ENCODE measurements at places on chromosomes 5 and 9.

DNA sequence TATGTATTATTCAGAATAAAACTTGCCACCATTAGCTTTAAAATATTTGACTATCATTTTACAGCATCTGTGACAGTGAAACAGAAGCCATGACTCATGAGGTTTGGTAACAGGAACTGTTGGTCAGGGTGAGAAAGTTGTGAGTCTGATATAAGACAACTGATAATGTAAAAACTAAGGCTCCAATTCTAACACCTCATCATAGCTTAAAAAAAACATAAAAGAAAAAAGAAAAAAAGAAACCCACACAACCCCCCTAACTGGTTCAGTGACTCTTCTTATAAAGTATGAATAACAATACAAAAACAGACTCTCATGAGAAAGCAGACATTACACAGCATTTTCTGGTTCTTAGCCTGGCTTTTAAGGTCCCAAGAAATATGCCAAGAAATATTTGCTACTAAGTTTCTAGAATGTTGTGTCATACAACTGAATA lies 85.8 kb downstream of the MRPS27 start:
- no peak for DNase-seq

DNA sequence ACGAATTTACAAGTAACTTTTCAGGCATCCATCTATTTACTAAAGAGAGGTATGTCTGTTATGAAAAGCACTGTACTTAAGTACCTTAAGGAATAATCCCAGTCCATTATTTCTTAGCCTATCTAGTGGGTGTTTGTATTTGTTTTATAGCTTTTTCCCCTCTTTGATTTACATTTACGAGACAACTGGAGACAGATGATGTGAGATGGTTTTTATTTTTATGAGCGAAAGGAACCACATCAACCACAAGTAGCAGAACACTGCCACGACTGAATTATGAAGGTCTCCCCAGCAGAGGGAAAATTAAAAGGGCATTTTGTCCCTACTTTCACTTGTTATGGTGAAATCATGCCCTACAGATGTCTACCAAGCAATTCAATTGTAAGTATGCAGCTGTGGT lies 357.8 kb downstream of the NFIB start:
- DNase-seq, result no peak

DNA sequence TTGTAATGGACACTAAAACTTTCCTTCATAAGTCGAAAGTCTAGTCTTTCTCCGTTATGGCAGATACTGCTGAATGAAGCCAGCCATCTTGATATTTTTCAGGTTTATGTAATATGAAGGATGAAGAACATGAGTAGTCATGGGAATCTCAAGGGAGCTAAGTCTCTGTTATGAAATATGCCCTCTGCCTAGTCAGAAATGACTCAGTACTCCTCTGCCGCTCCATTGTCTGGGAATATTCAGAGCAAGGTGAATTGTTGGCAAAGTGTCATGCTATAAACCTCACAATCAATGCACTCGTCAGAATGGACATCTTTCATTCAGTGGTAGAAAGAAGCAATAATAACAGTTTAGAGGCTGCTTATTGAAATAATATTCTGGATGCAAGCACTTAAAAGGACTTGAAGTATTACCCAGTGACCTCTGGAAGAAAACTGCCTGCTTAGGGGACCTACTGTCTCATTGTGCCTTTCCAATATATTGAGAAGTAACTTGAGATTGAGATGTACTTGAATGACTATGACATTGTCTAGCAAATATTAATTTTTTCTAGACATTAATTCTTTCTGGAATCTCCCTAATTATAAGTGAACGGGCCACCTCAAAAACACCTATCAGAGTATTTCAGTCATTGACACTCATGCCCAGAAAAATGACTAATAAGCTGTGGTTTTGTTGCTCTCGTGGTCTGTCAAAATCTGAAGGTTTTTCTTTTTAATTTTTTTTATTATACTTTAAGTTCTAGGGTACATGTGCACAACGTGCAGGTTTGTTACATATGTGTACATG lies 1011.5 kb upstream of the ACO1 start:
- DNase-seq, result no peak

GRCh38 chr9:37324261-37324683 lies 98.2 kb upstream of the GRHPR start:
- no peak for DNase-seq

DNA sequence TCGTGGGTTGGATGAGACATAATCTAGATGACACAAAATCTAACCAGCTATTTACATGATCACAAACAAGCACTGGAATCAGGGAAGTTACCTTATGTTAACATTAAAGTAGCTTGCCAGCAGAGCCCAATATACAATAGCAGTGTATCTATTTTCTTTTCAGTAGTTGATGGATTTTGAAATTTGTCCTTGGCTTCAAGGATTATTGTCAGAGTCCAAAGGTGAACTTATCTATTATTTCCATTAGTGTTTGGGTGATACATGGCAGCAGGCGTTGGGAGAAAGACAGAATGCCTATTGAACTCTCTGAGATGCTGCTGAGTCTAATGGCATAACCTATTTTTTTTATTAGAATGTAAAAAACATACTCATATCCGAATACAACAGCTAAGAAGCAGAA lies 223.2 kb upstream of the ACTBL2 start:
- no peak for DNase-seq

- no peak for DNase-seq
Measured at GRCh38 chr9:128940946-128941755, 6.3 kb downstream of the DOLK start.

DNA sequence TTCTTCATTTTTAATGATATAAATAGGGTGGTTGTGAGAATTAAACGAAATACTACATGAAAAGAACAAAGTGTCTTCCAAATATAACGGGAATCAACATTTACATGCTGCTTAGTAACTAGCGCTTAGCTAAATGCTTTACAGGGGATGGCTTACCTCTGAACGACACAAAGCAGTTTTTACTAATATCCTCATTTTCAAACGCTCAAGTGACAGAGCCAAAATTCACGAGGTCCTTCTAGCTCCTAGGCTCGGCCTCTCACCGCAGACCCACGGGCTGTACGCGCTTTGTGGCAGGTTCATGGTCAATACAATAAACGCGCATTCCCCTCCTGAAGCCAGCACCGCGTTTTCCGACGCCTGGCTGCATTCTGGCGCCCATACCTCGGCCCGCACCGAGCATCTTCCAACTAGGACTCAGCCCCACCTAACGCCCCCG lies 442 bp downstream of the ZNF510 start:
- DNase-seq, result no peak

GRCh38 chr9:112810696-112811490 lies 60.3 kb downstream of the SNX30 start:
- DNase-seq, result no peak

DNA sequence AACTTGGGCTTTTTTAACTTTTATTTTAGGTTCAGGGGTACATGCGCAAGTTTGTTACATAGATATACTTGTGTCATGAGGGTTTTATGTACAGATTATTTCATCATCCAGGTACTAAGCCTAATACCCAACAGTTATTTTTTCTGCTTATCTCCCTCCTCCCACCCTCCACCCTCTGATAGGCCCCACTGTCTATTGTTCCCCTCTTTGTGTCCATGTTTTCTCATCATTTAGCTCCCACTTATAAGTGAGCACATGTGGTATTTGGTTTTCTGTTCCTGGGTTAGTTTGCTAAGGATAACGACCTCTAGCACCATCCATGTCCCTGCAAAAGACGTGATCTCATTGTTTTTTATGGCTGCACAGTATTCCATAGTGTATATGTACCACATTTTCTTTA lies 172.1 kb downstream of the SNCAIP start:
- no peak for DNase-seq

DNA sequence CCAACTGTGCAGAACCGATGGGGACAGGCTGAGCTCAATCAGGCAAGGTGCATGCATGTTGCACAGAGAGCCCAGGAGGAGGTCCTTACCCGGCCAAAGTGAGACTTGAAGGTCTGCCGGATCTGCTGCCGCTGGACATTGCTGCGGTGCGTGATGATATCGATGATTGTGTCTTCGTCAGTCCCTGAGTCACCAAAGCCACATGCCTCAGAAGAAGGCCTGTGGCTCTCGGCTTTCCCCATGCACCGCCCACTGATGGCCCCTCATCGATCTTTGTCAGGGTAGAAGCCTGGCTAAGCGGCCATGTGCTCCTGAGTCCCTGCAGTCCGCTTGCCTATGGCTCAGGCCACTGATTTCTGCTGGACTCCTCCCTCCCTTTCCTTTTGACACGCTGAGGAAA lies 34.8 kb downstream of the ANXA6 start:
- DNase-seq, result no peak

GRCh38 chr5:179798144-179798770 lies 4.5 kb downstream of the LTC4S start:
- DNase-seq, result no peak

DNA sequence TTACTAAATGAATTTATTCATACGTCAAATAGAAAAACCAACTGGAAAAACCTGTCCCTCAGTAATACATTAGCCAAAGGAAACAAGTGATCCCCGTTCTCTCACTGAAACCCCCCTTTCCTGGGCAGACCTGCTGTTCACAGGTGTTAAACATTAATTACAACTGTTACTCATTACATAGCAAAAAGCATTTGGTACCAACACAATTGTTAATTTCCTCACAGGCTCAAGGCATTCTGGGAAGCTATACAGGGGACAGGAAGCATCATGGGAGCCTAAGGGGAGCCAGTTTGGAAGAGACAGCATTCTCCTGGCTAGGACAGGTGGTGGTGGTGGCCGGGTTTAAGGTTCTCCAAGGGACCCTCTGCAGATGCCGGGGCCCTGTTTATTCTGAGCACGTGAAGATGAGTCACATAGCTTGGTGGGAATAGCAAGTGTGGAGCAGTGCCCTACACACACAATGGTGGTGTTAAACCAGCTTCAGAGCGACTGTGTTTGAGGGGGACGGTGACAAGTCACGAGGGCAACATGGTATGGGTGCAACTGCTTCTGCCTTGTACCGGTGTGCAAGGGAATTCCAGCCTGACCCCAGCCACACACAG lies 62.6 kb upstream of the SLC25A51 start:
- no peak for DNase-seq

- DNase-seq, result no peak
Measured at GRCh38 chr5:22615964-22616363, 237.2 kb downstream of the CDH12 start.

- DNase-seq, result no peak
Measured at GRCh38 chr5:170436335-170436734, 47.2 kb upstream of the KCNMB1 start.

Measured in posterior cingulate gyrus (tissue), 11 donors.